Stomach (tissue), 19 donors: ENCODE measurements at places on chromosomes 6 and 20. TPM values are rescaled to one million over a fixed set of nuclear protein-coding genes. Genes with fewer than 3 reads are reported as not detected.

UBD gene
- not detected for total RNA-seq

DNA sequence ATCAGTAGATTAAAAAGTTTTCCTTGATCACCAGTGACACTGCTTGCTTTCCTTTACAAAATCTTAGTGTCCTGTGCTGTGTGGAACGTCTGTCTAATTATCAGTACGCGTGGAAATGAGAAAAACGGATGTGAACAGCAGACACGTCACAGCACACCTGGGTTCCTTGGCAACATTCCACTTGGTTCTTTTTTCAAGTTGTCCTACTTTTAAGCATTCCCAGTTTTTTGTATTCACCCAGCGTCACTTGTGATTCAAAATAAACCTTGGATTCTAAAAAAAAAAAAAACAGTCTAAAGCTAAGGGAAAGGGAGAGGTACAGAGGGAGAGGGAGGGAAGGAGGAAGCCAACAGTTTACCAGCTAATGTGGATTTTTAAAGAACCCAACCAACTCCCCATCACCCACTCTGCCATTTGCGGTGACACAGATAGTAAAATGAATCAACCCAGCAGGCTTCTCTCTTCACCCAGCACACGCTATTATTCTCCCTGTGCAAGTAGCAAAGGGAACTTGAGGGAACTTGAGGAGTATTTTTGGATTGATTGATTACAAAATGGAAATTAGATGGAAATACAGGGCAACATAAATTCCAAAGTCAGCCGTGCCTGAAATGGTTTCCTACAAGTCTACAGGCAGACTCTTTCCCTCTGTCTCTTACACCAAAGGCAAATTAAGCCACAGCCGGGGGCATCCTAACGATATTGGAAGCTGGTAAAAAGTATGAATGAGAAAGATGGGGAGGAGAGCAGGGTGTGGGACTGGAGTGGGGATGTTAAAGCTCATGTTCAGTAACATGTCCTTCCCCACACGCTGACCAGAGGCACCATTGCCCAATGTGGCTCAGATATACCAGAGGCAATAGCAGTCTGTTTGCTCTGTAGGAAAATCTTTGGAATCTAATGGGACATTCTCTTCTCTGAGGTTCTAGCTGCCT is 129.8 kb downstream of the SASH1 start:
- no peaks in the 10 kb centered on the region for H3K27me3 ChIP-seq
- H3K4me3 ChIP-seq: no peak overlapping the region
- DNase-seq: no peak
- peaks cover 54% of the 10 kb centered on the region for H3K36me3 ChIP-seq
- H3K27ac ChIP-seq: peak overlapping the region; percentile 0
- H3K4me1 ChIP-seq: no peaks in the 10 kb centered on the region

DNA sequence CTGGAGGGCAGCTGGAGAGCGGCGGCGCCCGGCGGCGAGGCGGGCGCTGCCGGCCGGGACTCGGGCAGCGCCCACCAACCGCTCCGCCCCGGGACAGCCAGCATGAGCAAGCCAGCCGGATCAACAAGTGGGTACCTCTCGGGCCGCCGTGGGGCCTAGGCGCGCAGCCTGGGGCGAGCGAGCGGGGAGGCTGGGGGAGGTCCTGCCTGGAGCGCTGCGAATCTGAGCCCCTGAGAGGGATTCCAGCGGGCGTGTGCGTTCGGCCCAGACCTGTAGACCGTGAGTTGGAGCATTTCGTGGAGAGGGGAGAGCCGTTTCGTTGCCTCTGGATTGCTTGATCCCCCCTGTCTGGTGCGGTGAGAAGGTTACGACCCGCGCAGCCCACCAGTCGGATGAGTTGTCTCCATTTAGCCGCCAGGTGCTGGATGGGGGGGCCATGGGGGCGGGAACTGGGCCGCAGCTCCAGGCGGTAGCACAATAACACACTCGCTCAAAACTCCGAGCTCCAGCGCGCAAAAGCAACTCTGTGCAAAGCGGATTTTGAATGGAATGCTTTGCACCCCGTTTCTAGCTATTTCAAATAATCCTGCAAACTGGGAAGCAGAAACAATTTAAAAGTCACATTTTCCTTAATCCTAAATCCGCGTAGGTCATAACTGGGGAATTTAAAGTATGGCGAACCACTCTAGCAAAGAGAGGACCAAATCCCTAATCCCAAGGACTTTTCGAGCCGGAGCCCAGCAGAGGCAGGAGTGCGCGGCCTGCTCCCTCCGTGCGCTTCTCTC is 1.0 kb downstream of the NR2E1 start:
- no peak for DNase-seq
- H3K36me3 ChIP-seq: no peaks in the 10 kb centered on the region
- H3K4me1 ChIP-seq: peaks cover 47% of the 10 kb centered on the region
- H3K27me3 ChIP-seq: peaks cover 100% of the 10 kb centered on the region

GRCh38 chr20:41989039-41989679 is 371.0 kb upstream of the CHD6 start:
- H3K4me3 ChIP-seq: no peak overlapping the region
- no peaks in the 10 kb centered on the region for H3K27me3 ChIP-seq
- no peaks in the 10 kb centered on the region for H3K36me3 ChIP-seq
- no peak overlapping the region for H3K27ac ChIP-seq
- DNase-seq: no peak

GSTA3 gene
- total RNA-seq: not detected

- no peaks in the 10 kb centered on the region for H3K36me3 ChIP-seq
- peak overlapping the region; percentile 98 for H3K27ac ChIP-seq
- DNase-seq: no peak
- H3K27me3 ChIP-seq: no peaks in the 10 kb centered on the region
- H3K4me3 ChIP-seq: peak overlapping the region; percentile 7
Observed at GRCh38 chr20:31717478-31718201, 5.0 kb downstream of the BCL2L1 start.

- DNase-seq: peak; percentile 66
- peaks cover 8% of the 10 kb centered on the region for H3K36me3 ChIP-seq
- no peak overlapping the region for H3K27ac ChIP-seq
- no peaks in the 10 kb centered on the region for H3K27me3 ChIP-seq
Observed at GRCh38 chr20:6074145-6074561, 20.3 kb upstream of the LRRN4 start.

GRCh38 chr6:113031591-113032238 is 684.6 kb downstream of the RFPL4B start:
- H3K36me3 ChIP-seq: no peaks in the 10 kb centered on the region
- no peaks in the 10 kb centered on the region for H3K27me3 ChIP-seq
- no peak for DNase-seq
- H3K27ac ChIP-seq: no peak overlapping the region

GRCh38 chr6:722608-723007 is 29.7 kb upstream of the EXOC2 start:
- no peak overlapping the region for H3K27ac ChIP-seq
- no peaks in the 10 kb centered on the region for H3K4me1 ChIP-seq
- H3K4me3 ChIP-seq: no peak overlapping the region
- DNase-seq: no peak
- no peaks in the 10 kb centered on the region for H3K27me3 ChIP-seq

GRCh38 chr6:35264550-35265274 is 5.2 kb downstream of the ZNF76 start:
- H3K4me3 ChIP-seq: no peak overlapping the region
- no peak overlapping the region for H3K27ac ChIP-seq

- no peaks in the 10 kb centered on the region for H3K4me1 ChIP-seq
- DNase-seq: no peak
- H3K36me3 ChIP-seq: no peaks in the 10 kb centered on the region
Observed at GRCh38 chr6:90135667-90136066, 161.0 kb downstream of the BACH2 start.

MTFR2 gene
- total RNA-seq: not detected

DNA sequence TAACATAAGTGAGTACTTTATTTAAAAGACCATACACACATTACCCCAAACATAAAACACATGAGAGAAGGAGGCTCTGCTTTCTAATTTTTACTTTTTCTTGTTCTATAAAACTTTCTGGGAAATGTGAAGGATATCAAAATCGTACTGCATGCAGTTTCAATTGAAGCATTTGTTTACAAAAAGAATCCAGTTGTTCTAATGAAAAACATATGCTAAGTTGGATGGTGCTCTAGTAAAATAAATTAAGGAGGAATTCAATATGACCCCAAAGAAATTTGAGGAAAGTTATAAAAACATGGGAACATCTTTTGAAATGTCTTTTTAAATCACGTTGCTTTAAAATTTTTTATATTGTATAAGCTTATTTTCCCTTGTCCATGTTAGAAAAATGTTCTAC is 37.6 kb downstream of the OR2B6 start:
- no peaks in the 10 kb centered on the region for H3K36me3 ChIP-seq
- H3K4me1 ChIP-seq: no peaks in the 10 kb centered on the region
- H3K27me3 ChIP-seq: no peaks in the 10 kb centered on the region
- no peak overlapping the region for H3K27ac ChIP-seq
- DNase-seq: no peak

TREML1 gene
- not detected for total RNA-seq

DNA sequence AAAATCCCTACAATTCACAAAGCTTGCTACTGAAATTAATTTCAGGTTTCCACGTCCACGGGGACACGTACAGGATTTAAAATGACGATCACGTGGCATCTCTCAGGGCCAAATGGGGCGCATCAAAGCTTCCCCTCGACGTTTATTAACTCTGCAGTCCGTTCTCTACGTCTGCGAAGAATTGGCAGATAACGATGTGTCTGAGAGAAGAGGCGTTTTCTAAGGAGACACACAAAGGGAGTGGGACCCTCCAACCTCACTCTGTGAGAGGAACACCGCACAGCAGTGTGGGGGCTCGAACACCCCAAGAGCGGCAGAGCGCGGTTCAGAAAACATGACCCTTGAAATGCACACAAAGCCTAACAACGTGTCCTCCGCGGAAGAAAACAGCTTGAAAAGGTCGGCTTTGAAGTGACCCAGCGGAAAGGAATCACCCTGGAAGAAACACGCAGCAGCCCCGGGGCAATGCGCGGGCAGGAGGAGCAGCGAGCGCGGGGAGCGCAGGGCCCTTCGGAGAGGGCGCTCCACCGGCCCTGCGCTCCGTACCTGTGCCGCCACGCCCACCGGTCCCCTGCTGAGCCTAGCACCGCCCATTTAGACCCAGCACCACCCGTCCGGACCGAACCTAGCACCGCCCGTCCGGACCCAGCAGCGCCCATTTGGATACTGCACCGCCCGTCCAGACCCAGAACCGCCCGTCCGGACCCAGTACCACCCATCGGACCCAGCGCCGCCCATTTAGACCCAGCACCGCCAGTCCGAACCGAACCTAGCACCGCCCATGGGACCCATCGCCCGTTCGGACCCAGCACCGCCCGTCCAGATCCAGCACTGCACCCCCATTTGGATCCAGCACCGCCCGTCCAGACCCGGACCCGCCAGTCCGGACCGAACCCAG is 1.1 kb upstream of the AFDN start:
- peak overlapping the region; percentile 73 for H3K27ac ChIP-seq
- H3K4me3 ChIP-seq: peak overlapping the region; percentile 84
- peaks cover 8% of the 10 kb centered on the region for H3K4me1 ChIP-seq
- no peaks in the 10 kb centered on the region for H3K36me3 ChIP-seq
- DNase-seq: peak; percentile 91

DACT2 gene
- 4.9 TPM for total RNA-seq
